EL (cell line): ENCODE measurements at places on chromosomes 2 and 18.
A peak's percentile ranks its signal among the peaks of the same experiment; 100 is the strongest.

GRCh38 chr2:145325485-145325884 lies 805.6 kb upstream of the ZEB2 start:
- DNase-seq = no peak

DNA sequence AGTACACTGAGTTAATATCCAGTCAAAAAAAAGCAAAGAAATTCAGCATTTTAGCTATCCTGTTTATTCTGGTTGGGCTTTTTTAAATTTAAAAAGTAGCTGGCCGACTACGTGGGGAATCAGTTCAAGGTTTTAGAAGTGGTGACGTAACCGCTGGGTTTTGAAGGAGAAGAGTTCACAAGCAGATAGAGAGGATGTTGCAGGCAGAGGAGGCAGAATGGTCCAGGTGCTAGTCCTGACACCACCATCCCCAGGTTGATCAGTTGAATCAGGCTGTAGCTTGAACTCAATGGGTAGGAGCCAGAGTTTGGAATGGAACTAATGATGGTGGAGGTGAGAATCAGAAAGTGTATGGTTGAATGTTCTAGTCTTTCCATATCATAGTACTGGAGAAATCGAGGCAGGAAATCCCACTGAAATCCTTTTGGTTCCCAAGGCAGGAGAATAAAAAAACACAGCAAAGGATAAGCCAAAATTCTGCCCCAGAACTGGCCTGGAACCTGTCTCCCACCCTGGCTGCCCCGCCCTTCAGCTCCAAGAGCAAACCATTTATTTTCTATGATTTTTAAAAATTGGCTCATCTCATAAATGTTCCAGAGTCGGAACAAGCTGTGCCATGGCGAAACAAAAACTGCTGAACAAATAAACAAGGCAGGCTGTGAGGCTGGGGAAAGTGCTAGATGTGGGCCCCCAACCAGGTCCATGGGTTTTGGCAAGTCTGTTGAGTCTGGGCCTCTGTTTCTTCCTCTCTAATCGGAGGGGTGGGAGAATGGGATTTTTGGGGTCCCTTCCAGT lies 44.0 kb downstream of the SLC4A1AP start:
- no peak for DNase-seq

GRCh38 chr2:54161660-54162424 lies 46.4 kb downstream of the ACYP2 start:
- DNase-seq = no peak

GRCh38 chr2:100272841-100273329 lies 49.4 kb downstream of the LONRF2 start:
- DNase-seq = no peak

GRCh38 chr2:27798486-27798885 lies 27.0 kb downstream of the MRPL33 start:
- DNase-seq = no peak

DNA sequence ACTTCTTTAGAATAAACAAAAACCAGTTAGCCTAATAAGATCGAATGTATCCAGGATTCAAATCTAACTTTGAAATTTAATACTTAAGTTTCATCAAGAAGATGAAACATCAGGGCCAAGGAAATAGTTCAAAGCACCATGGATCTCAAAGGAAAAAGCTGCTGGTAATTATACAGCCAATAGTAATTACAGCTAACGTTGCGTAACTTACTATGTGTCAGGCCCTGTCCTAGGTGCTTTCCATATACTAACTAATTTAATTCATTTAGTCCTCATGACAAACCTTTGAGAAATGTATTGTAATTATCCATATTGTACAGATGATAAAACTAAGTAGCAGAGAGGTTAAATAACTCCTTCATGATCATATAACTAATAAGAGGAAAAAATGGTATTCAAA lies 598.6 kb downstream of the NYAP2 start:
- DNase-seq = no peak

DNA sequence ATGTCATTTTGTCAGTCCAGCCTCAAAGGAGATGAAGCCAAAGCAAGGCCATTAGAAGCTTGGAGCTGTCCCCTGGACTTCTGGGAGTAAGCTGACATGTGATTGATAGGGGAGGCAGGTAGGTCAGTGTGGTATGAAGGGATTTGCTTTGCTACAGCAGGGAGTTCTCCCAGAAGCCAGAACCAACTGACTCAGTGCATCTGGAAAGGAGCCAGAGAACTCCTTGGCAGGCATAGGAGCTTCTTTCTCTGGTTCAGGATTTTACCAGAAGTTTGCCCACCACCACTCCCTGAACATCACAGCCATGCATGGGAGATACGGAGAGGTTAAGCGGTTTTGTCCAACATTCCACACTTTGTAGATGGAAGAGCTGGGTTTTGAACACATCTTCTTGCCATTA lies 24.5 kb upstream of the KCNE4 start:
- peak; percentile 73 for DNase-seq

GRCh38 chr2:240219208-240219890 lies 78.9 kb upstream of the OTOS start:
- DNase-seq = no peak

DNA sequence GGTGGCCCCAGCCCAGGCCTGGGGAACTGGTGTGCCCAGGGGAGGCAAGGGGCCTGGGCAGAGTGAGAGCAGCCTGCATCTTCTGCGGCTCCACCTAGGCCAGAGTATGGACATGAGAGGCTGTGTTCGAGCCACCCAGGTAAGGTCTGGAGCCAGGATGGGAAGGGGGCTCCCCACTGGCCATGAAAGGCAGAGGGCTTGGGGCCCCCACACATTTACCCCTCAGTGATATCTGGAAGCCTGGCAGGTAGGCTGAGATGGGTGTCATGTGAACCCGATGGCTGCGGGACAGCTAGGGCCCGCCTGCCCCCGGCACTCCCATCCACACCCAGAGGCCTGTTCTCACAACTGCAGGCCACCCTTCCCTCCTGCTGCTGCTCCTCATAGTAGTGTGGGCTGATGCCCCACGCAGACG lies 13.2 kb downstream of the ADRA2B start:
- DNase-seq = no peak

DNA sequence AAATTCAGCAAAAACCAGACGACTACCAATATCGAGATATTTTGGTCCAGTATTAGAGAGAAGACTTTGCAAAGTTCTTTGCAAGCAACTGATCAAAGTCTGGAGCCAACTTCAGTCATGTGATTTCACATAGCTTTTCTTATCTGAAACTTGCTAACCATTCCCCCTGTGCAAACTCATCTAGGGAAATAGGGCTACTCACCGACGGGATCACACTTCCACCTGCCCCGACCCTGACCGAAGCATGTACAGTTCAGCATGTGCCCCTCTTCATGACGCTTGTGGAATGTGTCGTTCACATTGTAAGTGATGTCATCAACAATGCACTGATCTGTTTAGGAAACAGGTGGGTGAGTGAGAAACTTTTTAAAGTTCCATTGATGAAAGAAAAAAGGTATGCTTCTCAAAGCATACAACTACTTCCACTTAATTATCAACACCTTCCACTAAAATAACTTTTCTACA lies 15.4 kb downstream of the FN1 start:
- DNase-seq = no peak

- DNase-seq = peak; percentile 93
Observed at GRCh38 chr2:166373951-166374350, 1.8 kb downstream of the SCN9A start.

DNA sequence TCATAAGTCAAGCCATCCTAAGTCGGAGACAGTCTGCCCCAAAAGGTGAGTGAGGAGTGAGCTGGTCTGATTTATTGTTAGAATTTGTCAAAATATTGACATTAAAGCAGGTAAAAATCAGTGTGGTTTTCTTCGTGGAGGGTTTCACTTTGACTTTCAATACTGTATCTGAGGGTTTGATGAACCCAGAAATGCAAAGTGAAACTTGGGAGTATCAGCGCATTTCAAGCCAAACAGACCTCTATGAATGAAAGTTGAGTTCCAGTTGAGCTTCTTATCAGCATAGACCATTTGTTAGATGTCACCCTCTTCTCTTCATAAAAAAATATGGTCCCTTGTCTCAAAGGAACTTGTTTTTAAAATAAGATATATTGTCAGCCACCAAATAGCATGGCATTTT lies 21.7 kb upstream of the CXCR4 start:
- DNase-seq = no peak

- DNase-seq = no peak
Observed at GRCh38 chr18:44178476-44178875, 502.2 kb upstream of the SETBP1 start.

DNA sequence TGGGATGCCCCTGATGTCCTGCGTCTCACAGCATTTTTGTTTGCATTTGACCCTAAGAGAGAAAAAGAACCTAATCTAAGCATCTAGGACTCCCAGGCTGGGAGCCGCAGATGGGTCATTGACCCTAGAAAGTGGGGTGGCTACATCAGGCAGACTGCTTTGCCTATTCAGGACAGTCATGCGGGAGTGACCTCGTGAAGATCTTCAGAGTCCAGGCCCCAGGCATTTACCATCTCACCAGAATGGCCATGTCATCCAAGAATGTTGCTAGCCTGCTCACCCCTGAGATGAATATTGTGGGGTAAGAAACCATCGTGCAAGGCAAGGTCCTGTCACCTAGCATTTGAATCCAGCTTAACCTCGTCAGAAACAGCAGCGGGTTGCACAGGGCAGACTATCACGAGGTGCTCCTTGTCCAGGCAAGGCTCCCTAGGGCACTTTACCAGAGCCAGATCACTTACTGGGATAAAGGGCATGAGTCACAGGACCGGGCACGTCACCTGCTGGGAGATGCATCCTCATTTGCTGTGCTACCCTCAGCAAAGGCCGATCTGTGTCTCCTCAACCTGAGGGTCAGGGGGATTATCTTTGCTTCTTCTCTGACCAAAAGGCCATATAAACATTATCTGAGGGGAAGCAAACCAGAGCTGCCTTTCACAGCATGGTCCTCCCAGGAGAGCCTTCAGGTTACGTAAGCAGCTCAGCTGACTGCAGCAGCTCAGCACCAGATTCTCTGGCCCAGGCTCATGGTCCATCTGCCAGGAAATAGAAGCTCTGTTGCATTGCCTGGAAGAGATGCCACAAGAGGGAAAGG lies 162.3 kb downstream of the ACKR3 start:
- DNase-seq = peak; percentile 47

DNA sequence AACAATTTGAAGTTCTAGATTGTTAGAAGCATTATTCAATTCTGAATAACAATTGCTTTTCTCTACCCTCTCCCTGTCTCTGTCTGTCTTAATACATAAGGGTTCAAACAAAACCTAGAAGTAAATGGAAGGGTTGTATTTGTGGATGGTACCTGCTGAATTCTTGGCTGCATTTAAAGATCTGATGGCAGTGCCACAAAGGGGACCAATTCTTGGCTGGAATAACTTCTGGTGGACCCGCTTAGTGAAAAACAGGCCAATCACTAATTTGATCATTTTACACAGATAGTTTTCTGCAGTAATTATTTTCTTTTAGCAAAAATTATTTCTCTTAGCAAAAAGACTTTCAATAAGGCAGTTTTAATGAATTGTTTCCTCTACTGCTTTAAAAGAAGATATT lies 353.5 kb downstream of the MYCN start:
- DNase-seq = no peak

- no peak for DNase-seq
Observed at GRCh38 chr2:180664507-180664906, 315.9 kb upstream of the UBE2E3 start.

DNA sequence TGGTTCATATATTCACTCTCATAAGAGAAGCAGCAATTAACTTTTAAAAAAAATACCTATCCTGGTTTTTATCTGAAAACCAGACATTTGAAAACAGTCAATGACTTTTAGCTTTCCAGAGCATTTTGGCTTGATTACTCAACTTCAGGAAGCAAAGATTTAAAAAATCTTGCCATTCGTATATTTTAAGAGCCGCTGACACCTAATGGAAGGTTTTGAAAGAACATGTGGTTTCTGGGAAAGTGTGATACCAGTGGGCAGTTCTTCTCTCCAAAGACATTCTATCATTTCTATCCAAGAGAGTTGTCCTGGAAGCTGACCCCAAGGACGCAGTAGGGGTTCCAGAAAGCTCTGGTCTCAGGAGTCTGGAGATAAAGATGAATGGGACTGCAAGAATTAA lies 234.7 kb downstream of the TTC32 start:
- peak; percentile 41 for DNase-seq
